ENCODE measurements at places on chromosomes 13 and 19. TPM values are rescaled to one million over a fixed set of nuclear protein-coding genes. Genes with fewer than 3 reads are reported as not detected.

DNA sequence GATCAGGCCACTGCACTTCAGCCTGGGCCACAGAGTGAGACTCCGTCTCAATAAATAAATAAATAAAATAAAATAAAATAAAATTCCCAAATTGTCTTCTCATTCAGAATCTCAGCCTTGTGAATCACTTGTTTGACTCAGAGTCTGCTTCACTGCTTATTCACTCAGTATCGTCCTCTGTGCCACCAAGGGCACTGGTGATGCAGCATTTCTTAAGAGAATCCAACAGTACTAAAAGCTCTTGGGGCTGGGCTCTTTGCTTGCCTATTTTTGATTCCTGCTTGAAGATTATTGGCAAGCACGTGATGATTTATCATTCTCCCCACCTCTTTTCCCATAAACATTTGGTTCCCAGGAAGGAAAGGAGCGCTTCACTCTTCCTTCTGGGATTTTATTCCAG is 54.8 kb upstream of the HMGB1 start:
- DNase-seq = no peak

DNA sequence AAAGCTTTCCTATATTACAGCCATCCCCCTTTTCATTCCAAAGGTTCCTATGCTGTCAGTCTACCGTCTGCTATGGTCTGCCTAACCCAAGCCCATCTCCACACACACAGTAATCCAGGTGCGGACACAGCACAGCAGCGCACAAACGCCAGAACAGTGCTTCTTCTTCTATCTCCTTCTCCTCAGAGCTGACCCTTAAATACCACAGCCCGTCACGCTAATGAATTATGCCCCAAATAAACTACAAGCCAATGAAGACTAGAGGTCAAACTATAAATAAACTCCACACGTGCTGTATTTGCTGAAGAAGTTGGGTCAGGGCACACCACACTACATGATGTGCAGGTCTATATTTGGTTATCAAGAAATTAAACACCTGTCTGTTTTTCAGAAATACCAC is 71.8 kb downstream of the TBC1D4 start:
- DNase-seq = no peak

The PGLYRP2 gene
- 0.10 TPM for polyA plus RNA-seq

The SPACA4 gene
- polyA plus RNA-seq = 0.26 TPM

DNA sequence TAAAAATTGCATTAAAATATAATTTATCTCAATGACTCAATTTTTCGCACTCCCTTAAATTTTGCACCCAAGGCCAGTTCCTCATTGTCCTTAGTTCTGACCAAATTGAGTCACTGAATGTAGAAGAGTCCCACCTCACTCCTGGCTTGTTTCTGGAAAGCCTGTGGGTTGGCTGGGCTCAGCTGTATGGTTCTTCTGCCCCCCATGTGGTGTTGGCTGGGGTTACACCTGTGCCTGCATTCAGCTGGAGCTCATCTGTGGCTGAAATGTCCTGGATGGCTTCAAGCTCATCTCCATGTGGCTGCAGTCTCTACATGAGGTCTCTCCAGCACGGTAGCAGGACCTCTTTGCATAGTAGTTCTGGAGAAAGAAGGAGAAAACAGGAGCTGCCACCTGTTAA is 7.2 kb upstream of the IRGC start:
- DNase-seq = no peak

GRCh38 chr19:39708594-39708993 is 4.3 kb downstream of the LGALS14 start:
- DNase-seq = no peak

The DIRAS1 gene
- 2.1 TPM for polyA plus RNA-seq

GRCh38 chr19:18450931-18451836 is 13.3 kb upstream of the ISYNA1 start:
- DNase-seq = peak; percentile 83

The TEX26 gene
- polyA plus RNA-seq = 0.57 TPM

- no peak for DNase-seq
Measured at GRCh38 chr19:50601407-50602088, 33.3 kb upstream of the LRRC4B start.

DNA sequence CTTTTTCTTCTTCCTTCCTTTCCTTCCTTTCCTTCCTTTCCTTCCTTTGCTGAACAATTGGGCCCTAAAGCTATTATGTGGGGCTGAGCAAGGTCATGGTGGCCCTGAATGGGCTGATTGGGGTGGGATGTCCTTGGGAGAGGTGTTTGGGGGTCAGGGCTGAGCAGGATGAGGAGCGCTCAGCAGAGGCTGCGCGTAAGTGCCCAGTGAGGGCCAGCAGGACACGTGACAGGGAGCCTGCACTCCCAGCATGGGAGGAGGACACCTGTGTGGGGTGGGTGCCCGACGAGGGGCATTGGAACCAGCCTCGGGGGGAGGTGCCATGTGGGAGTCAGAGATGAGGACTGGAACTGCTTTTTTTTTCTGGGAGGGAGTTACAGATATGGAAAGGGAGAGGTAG is 5.4 kb upstream of the LGALS7 start:
- DNase-seq = no peak

DNA sequence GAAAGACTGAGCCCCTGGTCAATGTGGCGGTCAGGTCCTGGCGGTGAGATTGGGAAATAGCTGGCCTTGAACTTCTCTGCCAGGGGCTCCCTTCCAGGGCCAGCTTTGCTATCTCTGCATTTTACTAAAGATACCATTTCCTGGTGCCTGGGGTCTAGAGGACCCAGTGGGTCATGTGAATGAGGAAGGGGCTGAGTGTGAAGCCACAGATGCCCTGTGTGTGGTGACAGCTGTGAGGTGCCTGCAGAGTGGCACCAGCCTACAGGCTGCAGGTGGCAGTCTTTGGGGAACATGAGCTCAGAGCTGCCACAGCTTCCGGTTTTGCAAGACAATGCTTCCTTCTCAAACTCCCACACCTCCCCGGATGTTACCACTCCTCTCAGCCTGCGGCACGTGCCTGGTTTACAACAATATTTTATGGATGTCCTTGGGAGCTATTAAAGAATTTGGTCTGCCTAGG is 5.2 kb upstream of the MLNR start:
- no peak for DNase-seq

DNA sequence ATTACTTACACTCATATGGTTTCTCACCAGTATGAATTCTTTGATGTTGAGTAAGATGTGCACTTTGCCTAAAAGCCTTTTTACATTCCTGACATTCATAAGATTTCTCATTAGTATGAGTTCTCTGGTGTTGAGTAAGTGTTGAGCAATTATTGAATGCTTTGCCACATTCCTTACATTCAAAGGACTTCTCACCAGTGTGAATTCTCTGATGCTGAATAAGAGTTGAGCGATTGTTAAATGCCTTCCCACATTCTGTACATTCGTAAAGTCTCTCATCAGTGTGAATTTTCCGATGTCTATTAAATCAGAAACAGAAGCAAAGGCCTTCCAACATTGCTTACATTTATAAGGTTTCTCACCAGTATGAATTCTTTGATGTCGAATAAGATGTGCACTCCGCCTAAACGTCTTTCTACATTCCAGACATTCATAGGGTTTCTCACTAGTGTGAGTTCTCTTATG is 14.2 kb upstream of the ZFP30 start:
- DNase-seq = no peak

DNA sequence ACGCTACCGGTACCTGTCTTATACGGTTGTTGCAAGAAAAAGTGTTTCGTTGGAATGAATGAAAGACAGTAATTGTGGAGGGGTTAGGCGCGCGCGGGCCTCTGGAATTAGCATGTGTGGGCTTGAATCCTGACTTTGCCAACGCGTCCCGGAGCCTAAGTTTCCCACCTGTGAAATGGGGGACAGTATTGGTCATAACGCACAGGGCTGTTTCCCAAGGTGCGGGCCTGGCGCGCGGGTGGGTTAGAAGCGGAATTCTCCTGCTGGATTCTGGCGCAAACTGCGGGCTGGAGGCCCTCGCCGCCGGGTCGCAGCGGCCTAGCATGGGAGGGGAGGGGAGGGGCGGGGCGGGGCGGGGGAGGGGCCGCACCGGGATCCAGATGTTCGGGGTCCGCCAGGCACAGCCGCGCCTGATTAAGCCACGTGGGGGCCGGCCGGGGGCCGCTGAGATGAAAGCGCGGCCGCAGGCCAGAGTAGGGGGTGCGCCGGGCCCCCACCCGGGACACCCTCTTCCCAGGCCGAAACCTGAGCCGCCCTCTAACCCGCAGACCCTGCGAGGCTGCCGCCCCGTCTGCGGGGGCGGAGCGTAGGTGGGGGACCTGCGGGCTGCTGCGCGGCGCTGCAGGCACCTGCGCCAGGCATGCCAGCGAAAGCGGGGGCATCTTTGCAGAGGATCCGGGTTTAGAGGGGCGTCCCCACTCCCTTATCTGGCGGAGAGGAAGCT is 1.2 kb upstream of the TMEM59L start:
- no peak for DNase-seq

GRCh38 chr19:17209126-17210036 is 5.8 kb upstream of the USE1 start:
- DNase-seq = no peak

DNA sequence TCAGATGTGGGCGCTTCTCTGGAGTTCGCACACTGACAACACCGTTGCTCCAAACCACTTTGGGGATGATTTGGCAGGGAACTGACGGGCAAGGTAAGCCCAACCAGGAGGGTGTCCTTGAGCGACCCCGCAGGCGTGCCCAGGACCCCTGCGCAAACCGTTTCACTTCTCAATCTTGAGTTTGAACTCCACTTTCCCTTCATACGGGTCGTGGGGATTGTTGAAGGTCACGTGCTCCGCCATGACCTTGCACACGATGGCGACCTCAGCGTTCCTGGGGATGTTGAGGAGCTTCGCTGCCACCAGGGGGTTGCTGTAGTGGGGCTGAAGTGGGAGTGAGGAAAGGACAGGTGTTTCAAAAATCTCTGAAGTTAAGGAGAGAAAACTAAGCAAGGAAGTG is 8.8 kb downstream of the ATP4B start:
- no peak for DNase-seq

GRCh38 chr19:6056801-6057650 is 53.3 kb downstream of the RFX2 start:
- DNase-seq = peak; percentile 75

- peak; percentile 92 for DNase-seq
Measured at GRCh38 chr19:4759388-4760284, 31.9 kb upstream of the FEM1A start.

DNA sequence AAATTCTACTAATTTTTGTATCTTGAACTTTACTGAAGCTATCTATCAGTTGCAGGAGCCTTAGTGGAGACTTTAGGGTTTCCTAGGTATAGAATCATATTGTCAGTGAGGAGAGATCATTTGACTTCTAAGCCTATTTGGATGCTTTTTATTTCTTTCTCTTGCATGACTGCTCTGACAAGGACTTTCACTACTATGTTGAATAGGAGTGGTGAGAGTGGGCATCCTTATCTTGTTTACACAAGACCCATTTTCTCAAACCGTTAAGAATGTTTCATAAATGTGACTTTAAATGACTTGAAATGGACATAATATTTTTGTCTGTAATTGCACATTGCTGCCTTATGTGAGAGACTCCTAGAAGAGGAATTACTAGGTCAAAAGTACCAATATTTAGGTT is 17.9 kb upstream of the CSNK1A1L start:
- no peak for DNase-seq
